Activated CD4-positive, alpha-beta T cell treated with anti-CD3 and anti-CD28 coated beads for 24 hours (primary cell): ENCODE measurements at places on chromosomes 2 and 18.

GRCh38 chr2:173436088-173436487 is 81.4 kb downstream of the CDCA7 start:
- DNase-seq, result no peak

DNA sequence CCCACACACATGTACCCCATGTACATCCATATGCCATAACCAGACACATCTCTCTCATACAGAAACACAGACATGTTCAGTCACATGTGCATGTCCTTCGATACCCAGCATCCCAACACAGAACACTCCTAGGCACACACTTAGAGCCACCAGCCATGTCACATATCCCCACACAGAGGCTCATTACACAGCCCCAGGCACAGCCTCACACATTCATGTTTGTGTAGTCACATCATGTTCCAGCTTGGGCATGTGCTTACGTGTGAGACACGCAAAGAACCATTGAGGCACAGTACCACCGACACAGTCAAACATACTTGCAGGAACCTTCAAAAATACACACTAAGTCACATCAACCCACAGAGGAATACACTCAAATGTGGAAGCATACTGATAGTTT is 17.3 kb downstream of the FBXO41 start:
- DNase-seq, result no peak

DNA sequence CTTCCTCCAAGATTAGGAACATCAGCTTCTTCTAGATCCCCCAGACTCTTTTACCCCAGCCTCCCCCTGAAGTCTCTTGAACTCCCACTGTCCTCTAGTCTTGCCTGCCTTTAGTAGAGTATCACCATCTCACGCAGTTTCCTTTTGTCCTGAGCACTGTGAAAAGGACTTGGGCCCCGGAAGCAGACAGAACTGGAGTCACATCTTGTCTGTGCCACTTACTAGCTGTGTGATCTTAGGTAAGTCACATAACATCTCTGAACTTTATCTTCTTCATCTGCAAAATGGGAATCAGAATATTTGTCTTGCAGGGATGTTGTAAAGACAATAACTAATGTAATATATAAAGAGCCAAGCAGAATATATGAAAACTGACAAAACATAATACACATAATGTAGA is 8.4 kb upstream of the TRABD2A start:
- DNase-seq, result no peak

- no peak for DNase-seq
Measured at GRCh38 chr2:223007531-223007930, 44.5 kb upstream of the KCNE4 start.

GRCh38 chr2:165462443-165462842 is 7.1 kb upstream of the CSRNP3 start:
- DNase-seq, result no peak

DNA sequence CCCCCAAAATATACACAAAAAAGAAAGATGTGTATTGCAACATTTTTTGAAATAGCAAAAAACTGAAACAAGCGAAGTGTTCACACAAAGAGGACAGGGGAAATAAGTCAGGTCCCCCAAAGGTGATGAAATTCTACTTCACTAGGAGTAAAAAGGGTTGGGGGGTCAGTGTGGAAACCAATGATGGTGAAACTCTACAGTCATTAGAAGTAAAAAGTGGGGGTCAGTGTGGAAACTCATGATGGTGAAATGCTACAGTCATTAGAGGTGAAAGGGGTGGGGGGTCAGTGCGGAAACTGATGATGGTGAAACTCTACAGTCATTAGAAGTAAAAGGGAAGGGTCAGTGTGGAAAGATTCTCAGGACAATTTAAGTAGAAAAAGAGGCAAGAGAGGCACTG is 298.2 kb downstream of the EIPR1 start:
- DNase-seq, result no peak

- DNase-seq, result no peak
Measured at GRCh38 chr2:128721096-128721495, 402.4 kb upstream of the HS6ST1 start.

- DNase-seq, result no peak
Measured at GRCh38 chr2:69989009-69989408, 27.6 kb upstream of the ASPRV1 start.

DNA sequence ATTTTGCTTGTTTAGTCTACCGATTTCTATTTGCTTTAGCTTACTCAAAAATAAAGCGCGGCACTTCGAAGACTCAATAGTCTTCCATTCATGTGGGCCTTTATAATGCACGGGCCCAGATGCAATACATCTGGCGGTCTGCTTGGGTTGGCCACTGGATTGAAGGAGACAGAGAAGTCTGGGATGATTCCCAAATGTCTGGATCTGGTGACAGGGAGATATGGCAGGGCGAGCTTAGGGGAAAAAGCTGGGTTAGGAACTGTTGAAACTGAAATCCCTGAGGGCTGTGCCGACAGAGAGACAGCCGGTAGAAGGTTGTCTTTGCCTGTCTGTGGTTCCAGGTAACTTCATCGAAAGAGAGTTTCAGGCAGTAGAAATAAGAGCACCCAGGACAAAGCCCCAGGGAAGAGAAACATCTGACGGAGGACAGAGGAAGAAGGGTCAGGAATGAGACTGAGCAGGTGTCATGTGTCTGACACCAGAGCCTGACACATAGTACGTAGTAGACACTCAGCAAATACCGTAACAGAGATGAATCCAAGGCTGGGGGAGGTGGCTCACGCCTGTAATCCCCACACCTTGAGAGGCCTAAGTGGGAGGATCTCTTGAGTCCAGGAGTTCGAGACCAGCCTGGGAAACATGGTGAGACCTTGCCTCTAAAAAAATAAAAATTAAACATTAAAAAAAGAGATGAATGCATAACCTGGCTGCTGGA is 13.6 kb downstream of the CLUL1 start:
- no peak for DNase-seq
